ENCODE measurements at places on chromosomes 11 and 22. TPM values are rescaled to one million over a fixed set of nuclear protein-coding genes. Genes with fewer than 3 reads are reported as not detected.
A peak's percentile ranks its signal among the peaks of the same experiment; 100 is the strongest.

DNA sequence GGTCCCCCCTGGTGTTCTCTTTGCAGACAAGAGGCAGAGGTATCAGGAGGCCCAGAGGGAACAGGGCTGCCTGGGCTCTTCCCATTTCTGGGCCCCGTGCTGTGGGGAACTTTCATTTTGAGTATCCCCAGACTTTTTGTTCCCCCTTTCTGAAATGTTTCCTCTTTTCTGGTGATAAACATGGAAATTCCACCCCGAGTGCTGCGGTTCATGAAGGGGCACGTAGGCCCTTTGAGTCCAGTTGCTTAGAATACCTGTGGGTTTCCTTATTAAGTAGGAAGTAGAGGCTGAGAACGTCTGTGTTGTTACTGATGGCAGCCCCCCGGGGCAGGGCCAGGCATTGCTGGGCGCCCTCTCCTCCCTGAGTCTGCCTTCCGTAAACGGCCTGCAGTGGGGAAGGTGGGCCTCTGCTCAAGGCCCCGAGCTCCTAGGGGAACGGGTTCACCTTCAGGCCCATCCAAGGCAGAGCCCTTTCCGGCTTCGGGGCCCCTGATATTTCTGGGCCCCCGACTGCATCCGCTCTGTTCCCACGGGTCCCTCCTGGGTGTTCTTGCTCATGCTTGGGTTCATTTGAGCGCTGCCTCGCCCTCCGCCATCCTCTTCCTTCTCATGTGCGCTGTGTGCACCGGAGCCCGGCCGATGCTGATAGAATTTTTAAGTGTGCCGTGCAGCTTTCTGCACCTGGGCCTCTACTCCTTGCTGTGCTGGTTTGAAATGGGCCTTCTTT, 12.0 kb downstream of the TBC1D22A start:
- no peak for DNase-seq

DNA sequence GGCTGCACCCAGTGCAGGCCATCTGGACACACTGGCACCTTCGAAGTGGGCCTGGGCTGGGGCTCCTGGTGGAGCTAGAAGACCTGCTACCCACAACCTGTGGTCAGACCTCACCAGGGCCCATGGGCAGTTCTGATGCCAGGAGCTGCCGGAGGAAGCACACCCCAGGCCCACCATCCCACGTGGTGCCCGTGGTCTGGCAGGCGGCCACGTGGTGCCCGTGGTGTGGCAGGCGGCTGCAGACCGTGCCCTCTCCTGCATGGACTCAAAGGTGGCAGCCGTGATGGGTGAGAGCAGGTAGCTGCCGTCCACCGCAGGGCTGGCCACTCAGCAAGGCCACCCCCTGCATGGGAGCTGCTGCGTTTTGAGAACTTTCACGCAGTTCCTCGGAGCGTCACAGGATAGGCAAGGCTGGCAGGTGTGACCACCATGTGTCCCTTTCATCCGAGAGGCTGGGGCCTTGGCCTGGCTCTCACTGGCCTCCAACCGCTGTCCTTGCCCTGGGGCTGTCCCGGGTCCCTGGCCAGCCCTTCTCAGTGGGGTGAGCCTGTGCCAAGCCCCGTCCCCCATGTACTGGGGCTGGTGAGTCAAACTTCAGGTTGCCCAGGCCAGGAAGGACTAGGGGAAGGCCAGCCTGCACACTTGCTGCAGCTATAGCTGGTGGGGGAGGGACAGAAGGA, 3.9 kb upstream of the IL17REL start:
- no peak for DNase-seq

DNA sequence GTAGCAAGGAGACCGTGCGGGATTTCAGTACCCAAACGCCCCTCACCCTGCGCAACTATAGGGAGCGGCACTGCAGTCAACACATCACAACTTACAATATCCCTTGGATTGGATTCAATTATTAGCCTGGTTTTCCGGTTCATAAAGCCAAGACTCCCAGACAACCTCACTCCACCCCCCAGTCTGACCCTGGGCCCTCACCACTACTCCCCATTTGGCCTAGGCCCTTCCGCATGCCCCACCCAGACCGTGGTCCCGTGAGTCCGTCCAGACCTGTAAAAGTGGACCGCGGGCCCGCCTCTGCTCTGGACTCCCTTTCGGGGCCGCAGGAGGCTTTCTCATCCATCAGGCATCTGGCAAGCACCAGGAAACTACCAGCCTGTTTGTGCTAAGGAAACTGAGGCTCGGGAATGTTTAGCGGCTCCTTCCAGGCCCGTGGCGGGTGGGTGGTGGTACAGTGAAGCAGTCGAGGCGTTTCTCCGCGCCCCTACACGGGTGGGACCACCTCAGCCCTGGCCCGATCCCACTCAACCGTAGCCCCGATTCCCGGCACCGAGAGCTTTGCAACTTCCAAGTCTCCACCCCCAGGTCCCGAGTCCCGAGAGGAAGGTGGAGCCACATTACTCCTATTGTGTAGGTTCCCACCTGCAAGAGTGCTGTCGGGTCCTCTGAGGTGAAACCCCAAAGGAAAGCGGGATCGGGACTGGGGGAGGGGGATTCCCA, 679 bp upstream of the DPP3 start:
- DNase-seq, result peak; percentile 73

DNA sequence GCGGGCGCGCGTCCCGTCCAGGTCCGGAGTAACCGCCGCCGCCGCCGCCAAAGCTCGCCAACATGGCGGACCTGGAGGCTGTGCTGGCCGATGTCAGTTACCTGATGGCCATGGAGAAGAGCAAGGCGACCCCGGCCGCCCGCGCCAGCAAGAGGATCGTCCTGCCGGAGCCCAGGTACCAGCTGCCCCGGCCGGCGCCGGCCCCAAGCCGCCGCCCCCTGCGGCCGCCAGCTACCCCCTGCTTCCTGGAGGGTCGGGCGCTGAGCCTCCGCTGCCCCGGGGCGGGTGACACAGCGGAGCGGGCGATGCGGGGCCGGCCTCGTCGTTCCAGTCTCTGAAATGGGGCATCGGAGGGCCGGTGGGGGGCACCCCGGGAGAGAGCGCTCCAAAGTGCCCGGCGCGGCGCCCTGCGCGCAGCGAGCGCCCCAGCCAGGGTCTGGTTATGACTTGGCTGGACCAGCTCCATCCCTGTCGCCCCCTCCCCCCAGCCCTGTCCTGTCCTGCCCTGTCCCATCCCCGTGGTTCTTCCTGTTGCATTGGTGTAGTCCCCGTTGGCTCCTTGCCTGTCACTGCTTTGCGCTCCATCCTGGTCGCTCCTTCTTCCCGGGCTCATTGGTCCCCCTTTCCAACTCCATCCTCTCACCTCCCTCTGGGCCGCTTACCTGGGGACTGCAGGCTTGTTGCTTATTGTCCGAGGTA, 653 bp downstream of the GRK3 start:
- peak; percentile 79 for DNase-seq

ANO5 gene
- total RNA-seq, result not detected
